ENCODE measurements at places on chromosomes 5 and 9.
A peak's percentile ranks its signal among the peaks of the same experiment; 100 is the strongest.

DNA sequence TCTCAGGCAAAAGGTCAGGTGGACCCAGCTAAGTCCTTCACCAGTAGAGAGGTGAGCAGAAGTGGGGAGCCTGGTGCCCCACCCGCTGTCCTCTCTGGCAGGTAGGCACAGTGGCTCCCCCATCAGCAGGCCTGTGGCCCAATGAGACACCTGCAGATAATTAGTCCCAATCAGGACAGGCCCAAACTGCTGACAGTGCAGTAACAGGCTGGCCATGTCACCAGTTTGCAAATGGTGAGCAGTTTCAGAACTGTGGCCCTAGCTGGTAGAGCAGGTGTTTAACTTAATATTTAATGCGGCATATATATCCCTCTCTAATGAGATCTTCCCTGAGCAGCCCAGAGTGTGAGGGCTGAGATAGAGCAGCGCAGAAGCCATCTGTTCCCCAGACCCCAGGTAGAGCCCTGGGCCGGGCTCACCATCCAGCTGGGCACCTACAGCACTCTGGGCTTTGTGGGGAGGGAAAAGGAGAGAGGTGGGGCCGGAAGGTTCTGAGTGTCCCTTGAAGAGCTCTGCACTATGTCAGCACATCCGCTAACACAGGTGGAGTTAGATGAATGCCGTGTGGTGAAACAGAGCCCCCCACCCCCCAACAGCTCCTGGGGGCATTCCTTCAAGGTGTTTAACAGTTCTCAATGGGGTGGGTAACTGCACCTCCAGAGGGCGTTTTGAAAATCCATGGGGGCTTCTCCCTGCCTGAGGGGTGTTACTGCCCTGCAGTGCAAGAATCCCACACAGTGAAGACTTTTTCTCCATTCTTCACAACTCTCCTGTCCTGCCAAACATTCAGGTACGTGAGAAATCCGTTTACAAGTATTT lies 120.5 kb downstream of the PAX5 start:
- no peak for DNase-seq

DNA sequence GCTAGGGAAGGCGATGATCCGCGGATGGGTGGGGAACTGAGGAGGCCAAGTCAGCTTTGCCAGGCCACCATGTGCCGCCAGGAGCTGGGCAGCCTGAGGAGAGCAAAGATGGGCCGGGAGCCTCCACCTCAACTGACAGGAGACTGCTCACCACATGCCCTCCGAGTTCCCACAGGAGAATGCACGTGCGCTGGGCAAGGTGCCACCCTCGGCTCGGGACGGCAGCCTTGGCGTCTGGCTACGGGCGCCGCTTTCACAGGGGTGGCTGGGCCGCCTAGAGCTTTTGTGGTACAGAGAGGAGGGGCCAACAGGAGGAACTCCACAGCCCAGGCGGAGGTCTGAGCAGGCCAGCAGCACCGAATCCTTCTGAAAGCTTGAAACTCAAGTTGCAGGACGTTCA lies 5.3 kb upstream of the TBC1D9B start:
- DNase-seq: no peak

DNA sequence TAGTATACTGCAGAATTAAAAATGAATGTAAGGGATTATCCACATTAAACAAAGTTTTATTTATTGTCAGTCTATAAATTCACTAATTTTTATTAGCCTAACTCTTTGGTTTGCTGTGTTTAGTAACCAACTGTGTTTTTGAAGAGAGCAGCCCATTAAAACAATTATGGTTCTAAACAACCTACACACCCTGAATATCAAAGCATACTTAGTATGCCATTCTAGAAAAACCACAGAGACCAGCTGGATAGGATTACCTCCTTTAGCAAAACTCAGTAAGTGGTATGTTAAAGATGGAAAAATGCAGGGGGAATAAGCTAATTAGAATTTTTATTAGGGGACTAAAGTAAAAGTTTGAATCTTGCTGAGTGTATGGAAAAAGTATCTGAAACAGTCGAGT lies 1981.7 kb upstream of the NUDT12 start:
- no peak for DNase-seq

- peak; percentile 40 for DNase-seq
Measured at GRCh38 chr9:133683586-133684120, 47.5 kb downstream of the DBH start.

DNA sequence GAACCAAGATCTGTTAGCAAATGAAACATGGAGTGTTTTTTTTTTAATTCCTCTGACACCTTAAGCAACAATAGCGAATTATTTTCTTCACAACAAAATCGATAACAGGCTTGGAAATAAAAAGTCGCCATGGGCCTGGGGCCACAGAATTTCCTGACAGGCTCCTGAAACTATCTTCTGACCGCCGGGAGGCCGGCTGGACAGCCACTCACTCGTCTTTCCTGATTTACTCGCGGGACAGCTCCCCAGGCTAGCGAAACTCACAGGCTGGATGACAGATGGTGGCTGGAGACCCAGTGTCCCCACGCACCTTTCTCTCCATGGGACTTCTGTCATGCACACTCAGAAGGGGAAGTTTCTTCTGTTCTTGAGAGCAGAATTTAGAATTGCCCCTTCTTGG lies 143.3 kb upstream of the IRX2 start:
- DNase-seq: no peak

DNA sequence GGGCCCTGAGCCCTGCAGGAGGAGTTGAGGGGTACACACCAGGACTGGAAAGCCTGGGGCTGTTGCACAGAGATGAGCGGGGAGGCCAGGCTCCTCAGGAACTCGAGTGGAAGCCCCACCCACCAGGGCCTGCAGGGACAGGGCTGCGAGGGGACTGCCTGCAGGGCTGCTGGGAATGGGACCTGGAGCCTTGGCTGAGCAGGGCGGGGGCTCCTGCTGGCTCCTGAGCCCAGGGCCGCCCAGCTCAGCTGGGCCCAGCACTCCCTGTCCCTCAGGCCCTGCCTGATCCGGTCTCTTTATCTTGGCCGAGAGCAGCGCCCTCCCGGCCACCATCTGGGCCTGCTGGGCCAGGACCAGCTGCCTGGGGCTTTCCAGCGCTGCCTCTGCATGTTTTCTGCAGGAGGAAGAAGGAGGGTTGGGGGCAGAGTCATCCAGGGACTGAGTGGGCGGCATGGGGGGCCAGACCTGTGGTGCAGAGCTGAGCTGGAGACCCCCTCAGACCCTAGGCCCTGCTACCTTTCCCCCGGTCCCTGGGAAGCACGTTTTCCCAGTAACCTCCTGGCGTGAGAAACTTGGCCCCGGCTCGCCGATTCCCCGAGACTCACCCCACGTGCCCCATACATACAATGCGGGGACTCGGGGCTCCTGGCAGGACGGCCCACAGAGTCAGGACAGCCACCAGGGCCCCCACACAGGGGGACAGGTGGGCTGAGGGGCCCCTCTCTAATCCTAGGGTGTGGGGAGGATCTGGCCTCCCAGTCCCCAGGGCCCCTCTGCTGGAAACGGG lies 9.4 kb downstream of the LCN12 start:
- DNase-seq: no peak

DNA sequence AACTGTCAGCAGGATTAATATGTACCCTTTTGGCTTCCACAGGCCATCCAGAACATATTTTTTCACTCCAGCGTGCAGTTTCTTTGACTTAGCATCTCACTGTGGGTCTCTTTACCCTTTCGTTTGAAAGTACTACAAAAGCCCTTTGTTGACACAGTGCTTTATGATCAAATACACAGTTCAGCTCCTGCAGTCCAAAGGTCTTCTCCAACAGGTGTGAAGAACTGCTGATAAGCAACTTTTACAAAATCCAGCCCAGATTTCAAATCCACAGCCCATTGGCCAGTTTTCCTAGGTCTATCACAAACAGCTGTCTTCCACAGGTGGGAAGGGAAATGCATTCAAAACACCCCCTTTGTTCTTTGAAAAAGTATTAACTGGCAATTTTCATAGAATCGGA lies 54.8 kb downstream of the MYO10 start:
- no peak for DNase-seq

- no peak for DNase-seq
Measured at GRCh38 chr9:127862075-127863011, 7.9 kb upstream of the ENG start.

DNA sequence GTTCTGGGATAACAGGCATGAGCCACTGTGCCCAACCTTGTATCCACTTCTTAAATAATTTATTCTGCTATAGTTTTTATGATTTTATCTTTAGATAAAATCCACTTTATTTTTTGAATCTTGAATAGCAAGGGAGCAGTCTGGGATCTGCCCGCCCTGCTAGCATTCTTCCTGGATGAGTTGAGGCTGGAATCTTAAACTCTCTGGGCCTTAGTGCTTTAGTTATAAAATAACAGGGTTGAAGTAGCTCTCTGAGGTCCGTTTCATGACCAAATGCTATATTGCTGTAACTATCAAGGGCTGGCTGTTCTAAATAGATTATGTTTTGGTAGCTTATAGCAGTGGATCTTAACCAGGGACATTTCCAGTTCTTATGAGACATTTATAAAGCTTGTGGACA lies 20.8 kb downstream of the ACER2 start:
- DNase-seq: no peak

DNA sequence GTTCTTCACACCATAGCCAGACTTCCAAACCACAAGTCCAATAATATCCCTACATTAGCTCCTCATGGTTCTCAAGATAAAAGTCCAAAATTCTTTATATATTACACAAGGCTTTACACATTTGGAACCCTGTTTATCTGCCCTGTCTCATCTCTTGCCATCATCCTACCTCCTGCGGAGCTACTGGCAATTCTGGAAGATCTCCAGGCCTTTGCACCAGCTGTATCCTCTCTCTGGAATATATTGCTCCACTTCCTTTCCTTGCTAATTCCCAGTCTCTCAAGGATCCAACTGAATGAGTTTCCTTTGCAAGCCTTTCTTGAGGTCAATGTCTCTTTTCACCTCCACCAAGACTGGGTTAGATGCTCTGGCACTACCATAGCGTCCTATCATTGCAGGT lies 41.3 kb upstream of the MIER3 start:
- DNase-seq: no peak

GRCh38 chr9:34591248-34591916 lies 1.9 kb upstream of the CNTFR start:
- peak; percentile 58 for DNase-seq

- DNase-seq: no peak
Measured at GRCh38 chr9:81690251-81690851, 1.0 kb upstream of the TLE1 start.

DNA sequence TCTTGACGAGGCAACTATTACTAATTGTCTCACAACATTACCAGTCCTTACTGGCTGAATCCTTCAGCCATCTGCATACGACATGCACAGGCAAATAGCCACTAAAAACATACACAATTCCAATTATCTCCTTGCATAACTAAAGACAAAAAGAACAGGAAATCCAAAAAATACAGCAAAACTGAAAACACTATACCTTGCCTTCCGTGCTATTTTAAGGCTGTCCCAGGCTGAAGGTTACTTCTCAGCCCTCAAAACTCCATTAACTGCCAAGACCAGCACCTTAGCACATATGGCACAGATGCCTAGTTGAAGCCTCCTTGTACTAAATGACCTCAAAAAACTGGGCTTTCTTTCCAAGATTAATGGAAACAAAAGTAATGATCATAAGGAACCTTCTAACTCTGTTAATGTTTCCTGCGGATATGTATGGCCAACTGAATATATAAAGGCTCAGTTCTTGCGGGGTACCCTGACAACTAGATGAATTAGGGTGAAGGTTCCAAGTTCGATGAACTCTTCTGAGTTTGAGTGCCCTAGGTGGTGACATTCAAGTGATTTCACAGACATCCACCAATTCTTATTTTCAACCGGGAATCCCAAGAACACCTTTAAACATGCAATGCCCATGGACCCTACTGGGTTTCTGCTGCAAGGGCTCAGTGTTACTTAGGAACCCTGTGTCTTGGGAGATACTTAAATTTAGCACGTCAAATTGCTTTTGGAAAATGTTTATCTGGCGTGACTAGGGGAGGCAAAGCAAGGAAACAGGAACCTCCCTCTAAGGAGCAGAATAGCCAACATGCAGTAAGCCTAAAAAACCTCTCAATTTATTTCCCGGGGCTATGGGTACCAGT lies 455.3 kb downstream of the RAB3C start:
- no peak for DNase-seq

DNA sequence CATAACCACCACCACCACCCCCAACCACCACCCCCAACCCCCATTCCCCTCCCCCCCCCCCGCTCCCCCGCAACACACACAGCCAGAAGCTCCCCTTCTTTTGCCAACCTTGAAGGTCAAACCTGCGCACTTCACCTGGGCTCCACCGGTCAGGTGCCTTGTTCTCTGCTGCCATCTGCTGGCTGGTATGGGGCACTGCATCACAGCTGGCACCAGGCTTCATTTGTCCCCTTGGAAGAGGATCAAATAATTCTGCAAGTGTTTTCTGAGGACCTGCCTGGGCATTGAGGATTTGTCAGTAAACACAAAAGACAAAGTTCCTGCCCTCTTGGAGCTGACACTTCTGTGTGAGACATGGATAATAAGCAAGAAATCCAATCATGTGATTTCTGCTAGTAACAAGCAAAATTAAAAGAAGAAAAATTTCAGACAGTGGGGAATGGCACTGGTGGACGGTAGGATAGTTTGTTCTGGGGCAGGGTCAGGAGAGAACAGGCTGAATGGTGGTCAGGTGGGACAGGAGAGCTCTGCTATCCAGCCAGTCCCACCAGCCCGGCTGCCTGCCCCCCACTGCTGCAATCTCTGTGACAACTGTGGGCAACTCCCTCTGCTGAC lies 55.6 kb upstream of the LMX1B start:
- peak; percentile 31 for DNase-seq

DNA sequence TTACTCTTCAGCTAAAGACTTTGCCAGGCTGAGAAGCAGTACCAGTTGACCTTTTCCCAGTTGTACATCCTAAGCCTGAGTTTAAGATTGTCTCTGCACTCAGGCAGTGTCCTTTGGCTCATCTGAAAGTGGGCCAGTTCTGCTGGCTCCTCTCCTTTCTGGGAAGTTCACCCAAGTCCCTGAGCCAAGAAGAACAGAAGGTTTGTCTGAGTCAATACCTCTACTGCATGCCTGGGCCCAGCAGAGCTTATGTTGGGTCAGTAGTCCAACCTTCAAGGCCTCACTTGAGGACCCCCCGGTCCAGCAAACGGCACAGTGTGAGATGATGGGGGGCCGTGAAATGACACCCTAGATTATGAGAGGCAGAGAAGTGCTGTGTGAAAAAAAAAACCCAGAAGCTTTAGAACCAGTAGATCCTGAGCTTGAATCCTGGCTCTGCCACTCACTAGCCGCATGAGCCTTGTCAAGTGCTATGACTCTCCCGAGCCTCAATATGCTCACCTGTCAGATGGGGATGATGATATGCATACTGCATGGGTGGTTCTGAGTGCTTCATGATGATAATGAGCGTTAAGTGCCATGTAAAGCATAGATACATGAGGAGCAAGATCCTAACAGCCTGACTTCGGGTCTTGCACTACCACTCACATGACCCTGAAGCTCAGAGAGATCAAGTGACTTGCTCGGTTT lies 156.0 kb downstream of the MACROH2A1 start:
- no peak for DNase-seq

DNA sequence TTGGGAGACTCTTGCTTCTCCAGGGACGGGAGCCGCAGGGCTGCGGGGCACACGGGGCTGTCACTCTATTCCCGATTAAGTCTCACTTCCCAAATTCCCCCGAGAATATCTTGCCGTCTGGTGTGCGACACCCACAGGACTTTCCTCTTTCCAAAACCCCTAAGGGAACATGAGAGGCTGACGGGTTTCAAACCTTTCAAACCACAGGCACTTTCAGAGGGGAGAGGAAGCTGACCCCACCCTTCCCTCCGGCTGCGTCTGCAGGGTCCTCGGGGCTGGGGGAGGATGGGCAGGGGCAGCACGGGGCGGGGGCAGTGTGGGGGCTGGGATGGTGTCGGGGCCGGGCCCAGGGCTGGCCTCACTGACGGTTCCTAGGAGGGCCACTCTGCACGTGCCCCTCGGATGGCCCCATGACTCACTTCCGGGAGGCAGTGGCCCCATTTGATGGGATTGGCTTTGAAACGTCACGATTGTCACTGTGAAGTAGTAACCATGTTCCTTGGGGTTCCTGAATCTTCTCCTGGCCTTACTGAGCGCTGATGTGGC lies 38.2 kb downstream of the SLC9A3 start:
- no peak for DNase-seq

Data from fibroblast of skin of right biceps (primary cell).